ENCODE measurements at places on chromosomes 16 and 17.

- DNase-seq = no peak
These were observed 1.3 kb downstream of the SMTNL2 start for GRCh38 chr17:4585638-4585994.

GRCh38 chr16:24046442-24046841 lies 209.7 kb upstream of the CACNG3 start:
- DNase-seq = no peak

- DNase-seq = no peak
These were observed 11.7 kb downstream of the ARL2BP start for GRCh38 chr16:57256601-57257395.

- DNase-seq = peak; percentile 73
These were observed 562 bp downstream of the USP31 start for GRCh38 chr16:23148513-23149266.

DNA sequence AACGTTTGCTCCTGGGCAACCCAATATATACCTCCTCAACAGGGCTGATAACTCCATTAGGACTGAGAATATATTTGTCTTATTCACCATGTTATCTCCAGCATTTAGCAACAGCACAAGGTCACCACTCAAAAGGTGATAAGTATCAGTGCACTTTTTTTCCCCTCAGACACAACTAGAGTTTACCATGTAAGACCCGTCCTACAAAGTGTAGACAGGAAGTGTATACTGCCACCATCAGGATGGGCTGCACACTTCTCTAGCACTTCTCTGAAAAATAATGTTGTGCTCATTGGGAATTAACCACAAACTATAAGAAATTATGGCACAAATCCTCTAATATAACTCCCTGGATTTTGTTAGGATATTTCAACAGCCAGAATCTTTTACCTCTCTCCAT lies 5.7 kb upstream of the VAT1L start:
- DNase-seq = no peak
